ENCODE measurements at places on chromosomes 5 and 9.

- DNase-seq, result peak; percentile 76
These were observed 29.3 kb upstream of the ANKH start for GRCh38 chr5:14900693-14901461.

GRCh38 chr5:141558150-141558549, 60.6 kb downstream of the DIAPH1 start:
- peak; percentile 42 for DNase-seq

DNA sequence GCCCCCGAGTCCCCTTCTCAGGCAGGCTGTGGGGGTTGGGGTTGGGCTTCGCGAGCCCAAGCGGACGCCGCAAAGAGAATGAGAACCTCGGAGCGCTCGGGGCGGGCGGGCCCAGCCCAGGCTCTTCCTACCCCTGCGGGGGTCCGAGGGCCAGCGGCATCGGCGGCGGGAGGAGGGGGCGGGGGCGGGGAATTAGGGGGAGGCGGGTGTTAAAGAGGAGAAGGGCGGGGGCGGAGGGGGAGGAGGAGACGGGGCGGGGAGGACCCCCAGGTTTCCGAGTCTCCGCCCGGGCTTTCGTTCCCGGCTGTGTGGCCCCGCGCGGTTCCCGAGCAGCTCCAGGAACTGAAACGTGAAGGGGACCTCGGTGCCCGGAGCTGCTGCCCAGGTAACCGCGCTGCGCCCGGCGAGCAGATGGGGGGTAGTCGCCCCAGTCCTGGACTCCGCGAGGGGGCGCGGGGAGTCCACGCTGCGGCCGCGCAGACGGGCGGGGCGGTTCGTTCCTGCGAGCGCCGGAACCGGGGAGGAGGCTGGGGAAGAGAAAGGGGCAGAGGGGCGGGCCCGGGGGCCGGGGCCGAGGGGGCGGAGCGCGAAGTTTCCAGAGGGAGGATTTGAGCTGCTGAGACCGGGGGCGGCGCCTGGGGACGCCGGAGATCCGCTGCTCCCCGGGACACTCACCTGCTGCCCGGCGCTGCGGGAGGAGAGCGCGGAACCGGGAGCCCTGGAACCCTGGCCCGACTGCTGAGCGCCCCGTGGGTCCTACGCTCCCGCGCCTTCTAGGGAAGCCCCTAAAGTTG, 38.4 kb upstream of the PLEKHG4B start:
- peak; percentile 86 for DNase-seq

- no peak for DNase-seq
These were observed 7.9 kb upstream of the FIBCD1 start for GRCh38 chr9:130946766-130947617.

DNA sequence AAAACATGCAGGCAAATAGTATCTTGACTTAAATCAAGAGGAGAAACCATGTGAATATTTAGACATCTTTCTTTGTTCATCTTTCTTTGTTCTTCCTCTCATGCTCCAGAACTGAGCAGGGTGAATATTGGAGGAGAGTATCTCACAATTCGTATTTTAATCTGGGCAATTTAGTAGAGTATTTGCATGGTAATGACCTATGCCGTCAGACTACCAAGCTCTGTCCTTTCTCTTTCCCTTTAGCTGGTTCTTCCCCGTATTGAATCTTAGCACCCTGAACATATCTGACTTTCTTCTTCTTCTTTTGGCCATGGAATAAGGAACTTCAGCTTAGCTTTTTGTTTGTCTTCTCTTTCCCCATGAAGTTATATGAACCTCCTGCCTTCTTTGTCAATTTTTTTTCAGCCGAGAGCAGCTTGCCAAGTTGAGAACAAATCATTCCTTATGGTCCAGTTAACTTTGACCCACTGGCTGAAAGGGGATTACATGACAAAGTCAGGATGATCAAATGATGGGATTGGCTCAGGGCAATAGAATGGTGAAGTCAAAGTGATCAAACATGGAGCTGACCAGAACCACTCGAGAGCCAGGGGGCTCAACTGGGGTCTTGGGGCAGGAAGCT, 95.8 kb downstream of the DAPK1 start:
- no peak for DNase-seq

- DNase-seq, result no peak
These were observed 4.8 kb upstream of the KCNMB1 start for GRCh38 chr5:170393958-170394357.

GRCh38 chr9:128145536-128145935, 3.7 kb upstream of the LCN2 start:
- no peak for DNase-seq

- DNase-seq, result no peak
These were observed 45.3 kb upstream of the PHYKPL start for GRCh38 chr5:178277866-178278265.

DNA sequence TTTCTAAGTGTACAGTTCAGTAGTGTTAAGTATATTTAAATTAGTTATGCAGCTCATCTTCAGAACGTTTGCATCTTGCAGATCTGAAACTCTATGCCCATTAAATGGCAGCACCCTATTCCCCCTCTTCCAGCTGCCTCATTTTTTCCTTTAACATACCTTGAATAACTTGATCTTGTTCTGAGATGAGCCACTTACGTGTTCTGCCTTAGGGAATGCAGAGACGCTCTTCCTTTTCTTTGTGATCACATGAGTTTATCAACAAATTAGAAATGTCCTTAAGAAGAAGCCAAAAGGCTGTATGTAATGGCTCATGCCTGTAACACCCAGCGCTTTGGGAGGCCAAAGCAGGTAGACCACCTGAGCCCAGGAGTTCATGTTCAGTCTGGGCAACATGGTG, 57.6 kb downstream of the SLC46A2 start:
- no peak for DNase-seq
